Activated CD8-positive, alpha-beta T cell treated with anti-CD3 and anti-CD28 coated beads for 36 hours (primary cell): ENCODE measurements at places on chromosomes 5 and 9. TPM values are rescaled to one million over a fixed set of nuclear protein-coding genes. Genes with fewer than 3 reads are reported as not detected.
A peak's percentile ranks its signal among the peaks of the same experiment; 100 is the strongest.

Gene GABRB2
- not detected for total RNA-seq

- H3K27me3 ChIP-seq: no peaks in the 10 kb centered on the region
- no peaks in the 10 kb centered on the region for H3K36me3 ChIP-seq
- no peak overlapping the region for H3K27ac ChIP-seq
- DNase-seq: no peak
- H3K4me1 ChIP-seq: peaks cover 3% of the 10 kb centered on the region
These were observed 111.8 kb upstream of the IER5L start for GRCh38 chr9:129289883-129290282.

DNA sequence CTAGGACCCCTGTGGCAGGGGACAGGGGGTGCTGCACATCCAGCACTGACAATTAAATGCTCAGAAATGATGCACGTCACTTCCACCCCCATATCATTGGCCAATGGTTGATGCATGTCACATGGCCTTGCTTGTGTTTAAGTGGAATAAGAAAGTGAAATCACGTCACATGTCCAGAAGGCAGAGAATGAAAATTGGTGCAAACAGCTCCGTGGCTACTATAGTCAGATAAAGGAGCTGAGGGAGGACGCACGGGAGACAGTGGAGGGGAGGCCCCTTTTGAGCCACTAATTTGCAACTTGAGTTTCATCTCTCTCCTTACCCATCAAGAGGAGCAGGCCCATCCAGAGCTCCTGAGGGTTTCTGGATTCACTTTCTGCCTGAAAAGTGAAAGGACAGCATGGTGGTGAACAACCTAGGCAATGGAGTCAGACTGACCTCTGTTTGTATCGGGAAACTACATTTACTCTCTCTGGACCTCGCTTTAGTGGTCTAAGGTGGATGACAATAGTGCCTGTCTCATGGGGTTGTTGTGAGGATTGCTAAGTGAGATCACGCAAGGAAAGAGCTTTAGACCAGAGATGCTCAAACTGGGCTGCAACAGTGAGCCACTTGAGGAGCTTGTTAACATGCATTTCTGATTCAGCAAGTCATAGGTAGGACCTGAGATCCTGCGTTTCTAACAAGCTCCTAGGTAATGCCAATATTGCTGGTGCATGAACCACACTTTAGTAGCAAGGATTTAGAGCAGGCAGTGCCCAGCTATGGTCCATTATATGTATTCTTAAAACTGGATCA lies 133.9 kb upstream of the ADRA1B start:
- no peak overlapping the region for H3K4me3 ChIP-seq
- peaks cover 26% of the 10 kb centered on the region for H3K4me1 ChIP-seq
- H3K36me3 ChIP-seq: no peaks in the 10 kb centered on the region
- peaks cover 22% of the 10 kb centered on the region for H3K27me3 ChIP-seq
- peak; percentile 42 for DNase-seq

DNA sequence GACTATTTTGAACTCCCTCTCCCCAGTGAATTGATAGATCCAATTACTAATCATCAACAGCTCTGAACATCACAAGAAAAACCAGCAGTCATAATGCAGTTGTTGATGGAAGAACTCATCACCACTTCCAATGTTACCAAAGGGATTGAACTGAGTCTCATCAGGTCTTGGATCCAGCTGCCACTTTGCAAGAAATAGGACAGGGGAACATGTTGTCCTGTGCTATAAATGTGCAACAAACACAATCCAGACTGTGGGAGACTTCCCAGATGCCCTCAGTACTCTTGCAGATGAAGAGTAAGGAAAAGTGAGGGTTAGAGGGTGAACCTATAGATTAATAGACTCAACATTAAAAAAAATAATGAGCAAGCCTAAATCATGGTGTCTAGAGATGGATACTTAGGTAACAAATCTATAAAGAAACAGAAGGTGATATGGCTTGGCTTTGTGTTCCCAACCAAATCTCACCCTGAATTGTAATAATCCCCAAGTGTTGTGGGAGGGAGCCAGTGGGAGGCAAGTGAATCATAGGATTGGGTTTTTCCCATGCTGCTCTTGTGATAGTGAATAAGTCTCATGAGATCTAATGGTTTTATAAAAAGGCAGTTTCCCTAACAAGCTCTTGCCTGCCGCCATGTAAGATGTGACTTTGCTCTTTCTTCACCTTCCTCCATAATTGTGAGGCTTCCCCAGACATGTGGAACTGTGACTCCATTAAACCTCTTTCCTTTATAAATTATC lies 63.4 kb upstream of the PAPPA start:
- no peak overlapping the region for H3K27ac ChIP-seq
- H3K4me3 ChIP-seq: no peak overlapping the region
- no peaks in the 10 kb centered on the region for H3K36me3 ChIP-seq
- no peaks in the 10 kb centered on the region for H3K4me1 ChIP-seq
- H3K27me3 ChIP-seq: no peaks in the 10 kb centered on the region

GRCh38 chr9:132595319-132595718 lies 12.9 kb downstream of the BARHL1 start:
- H3K36me3 ChIP-seq: peaks cover 49% of the 10 kb centered on the region
- peaks cover 8% of the 10 kb centered on the region for H3K4me1 ChIP-seq
- peaks cover 11% of the 10 kb centered on the region for H3K27me3 ChIP-seq
- no peak for DNase-seq
- no peak overlapping the region for H3K27ac ChIP-seq

Gene ALDH1A1
- not detected for total RNA-seq

DNA sequence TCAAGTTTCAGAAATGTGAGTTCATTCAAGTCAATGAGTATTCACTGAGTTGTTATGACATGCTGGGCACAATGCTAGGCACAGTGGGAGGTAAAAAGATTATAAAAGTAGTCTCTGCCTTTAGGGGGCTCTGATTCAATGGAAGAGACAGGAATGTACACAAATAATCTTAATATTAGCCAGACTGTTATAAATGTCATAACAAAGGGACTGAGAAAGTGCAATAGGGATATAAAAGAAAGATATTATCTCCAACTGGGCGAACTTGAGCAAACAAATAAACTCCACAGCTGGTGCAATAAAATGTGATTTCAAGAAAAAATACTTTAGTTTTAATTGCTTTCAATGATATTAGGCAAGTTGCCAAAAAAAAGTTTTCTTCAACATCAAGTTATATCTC lies 755.2 kb downstream of the BRINP1 start:
- no peaks in the 10 kb centered on the region for H3K27me3 ChIP-seq
- no peaks in the 10 kb centered on the region for H3K36me3 ChIP-seq
- H3K4me1 ChIP-seq: no peaks in the 10 kb centered on the region
- no peak overlapping the region for H3K27ac ChIP-seq

DNA sequence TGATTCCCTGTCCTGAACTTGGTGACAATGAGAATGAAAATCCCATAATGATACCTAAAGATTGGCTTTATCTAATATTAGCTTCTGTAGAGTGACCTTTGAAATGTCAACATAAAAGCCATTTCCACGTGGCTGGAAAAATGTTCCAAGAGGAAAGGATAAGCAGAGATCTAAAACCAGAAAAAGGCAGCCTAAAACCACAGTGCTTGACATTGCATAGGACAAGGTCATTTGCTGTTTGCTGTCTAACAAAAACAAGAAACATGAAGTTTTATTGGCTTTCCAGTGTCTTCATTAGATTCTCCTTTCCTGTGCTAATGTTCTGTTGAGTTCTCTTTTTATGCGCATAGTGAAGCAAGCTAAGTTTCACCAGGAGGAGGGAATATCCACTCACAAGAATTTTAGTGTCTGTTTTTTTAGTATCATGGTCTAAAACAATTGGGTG lies 44.6 kb downstream of the CPEB4 start:
- peaks cover 8% of the 10 kb centered on the region for H3K4me1 ChIP-seq
- H3K36me3 ChIP-seq: peaks cover 3% of the 10 kb centered on the region
- H3K27ac ChIP-seq: no peak overlapping the region
- no peaks in the 10 kb centered on the region for H3K27me3 ChIP-seq
- DNase-seq: no peak

DNA sequence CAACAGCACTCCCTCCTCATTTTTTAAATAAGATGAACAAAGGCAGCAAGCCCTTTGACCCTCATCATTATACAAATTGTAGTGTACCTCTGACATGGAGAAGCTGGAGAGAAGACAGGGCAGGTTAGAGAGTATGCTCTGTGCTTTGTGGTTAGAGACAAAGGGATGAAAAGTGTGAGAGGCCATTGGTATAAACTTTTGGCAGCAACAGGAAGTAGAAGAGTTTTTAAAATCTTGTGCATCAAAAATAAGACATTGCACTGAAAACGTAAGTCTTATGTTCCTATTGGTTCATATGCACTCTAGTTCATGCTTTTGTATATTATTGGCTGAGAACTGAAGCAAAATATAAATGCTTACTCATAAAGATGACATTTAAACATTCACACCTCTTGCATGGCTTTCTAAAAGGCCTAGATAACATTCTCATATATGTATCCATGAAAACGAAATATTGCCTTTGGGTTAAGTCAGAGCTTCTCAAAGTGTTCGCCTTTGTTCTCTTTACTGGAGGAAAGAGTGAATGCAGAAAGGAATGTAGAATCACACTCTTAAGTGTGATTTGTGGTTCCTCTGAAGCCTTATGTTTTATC lies 158.0 kb downstream of the PALM2AKAP2 start:
- peaks cover 22% of the 10 kb centered on the region for H3K4me1 ChIP-seq
- H3K4me3 ChIP-seq: no peak overlapping the region
- H3K27me3 ChIP-seq: peaks cover 2% of the 10 kb centered on the region
- DNase-seq: no peak
- no peak overlapping the region for H3K27ac ChIP-seq
- no peaks in the 10 kb centered on the region for H3K36me3 ChIP-seq

DNA sequence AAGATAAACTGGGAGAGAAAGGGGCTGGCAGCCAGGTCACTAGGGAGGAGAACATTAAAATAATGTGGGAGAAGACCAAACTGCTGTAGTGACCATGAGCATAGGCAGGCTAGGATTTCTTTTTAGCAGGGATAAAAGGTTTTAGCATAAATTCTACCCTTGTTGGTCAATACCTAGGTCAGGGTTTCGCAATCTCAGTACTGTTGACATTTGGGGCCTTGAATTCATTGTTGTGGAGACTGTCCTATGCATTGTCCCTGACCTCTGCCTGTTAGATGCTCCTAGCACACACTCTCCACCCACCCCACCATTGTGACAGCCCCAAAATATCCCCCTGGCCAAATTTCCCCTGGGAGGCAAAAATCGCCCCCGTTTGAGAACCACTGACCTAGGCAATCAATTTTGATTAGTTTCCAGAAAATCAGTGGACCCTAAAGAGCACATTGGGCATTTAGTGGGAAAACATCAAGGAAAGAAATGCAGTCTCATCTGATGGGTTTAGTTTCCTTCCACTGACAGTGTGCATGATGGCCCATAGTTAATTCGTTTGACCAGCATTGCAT lies 181.4 kb downstream of the NTRK2 start:
- no peak overlapping the region for H3K4me3 ChIP-seq
- no peak for DNase-seq
- no peaks in the 10 kb centered on the region for H3K27me3 ChIP-seq
- no peak overlapping the region for H3K27ac ChIP-seq
